ENCODE measurements at places on chromosomes 7 and 10. TPM values are rescaled to one million over a fixed set of nuclear protein-coding genes. Genes with fewer than 3 reads are reported as not detected.

CCDC71L gene
- total RNA-seq: 13.9 TPM

CYP2E1 gene
- 2.8 TPM for total RNA-seq

MYH16 gene
- not detected for total RNA-seq

DNA sequence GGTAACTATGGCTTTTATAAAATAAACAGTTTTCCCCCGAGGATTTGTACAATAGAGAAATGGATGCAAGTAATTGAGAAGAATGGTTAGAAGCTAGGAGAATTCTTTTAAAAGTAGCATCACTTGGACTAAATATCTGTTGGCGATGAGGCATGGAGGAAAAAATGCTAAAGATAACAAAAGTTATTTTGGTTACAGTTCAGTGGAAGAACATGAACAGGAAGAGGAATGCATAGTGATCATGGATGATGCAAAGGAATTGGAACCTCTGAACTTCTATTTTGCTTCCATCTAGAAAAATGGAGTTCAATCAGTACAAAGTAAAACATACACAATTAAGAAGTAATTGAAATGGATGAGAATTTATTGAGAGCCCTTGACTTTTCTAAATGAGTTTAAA lies 32.9 kb downstream of the ENTPD1 start:
- DNase-seq: no peak
- peaks cover 35% of the 10 kb centered on the region for H3K4me1 ChIP-seq
- no peak overlapping the region for H3K4me3 ChIP-seq

DNA sequence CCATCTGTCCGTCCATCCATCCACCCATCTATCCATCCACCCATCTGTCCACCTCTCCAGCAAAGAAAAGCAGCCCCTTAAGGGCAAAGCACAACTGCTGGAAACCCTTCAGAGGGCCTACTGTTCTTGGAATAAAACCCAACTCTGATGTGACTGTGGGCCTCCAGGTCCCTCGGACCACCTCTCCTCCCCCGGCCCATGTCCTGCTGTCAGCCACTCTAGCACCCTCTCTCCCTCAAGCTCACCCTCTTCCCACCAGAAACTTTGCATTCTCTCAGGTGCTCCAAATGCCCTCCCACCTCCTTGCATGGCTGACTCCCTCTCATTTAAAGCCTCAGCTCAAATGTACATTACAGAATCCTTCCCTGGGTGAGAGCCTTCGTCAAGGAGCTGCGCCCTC lies 110.3 kb downstream of the ARHGAP22 start:
- no peaks in the 10 kb centered on the region for H3K27me3 ChIP-seq
- no peak overlapping the region for H3K4me3 ChIP-seq
- H3K4me1 ChIP-seq: no peaks in the 10 kb centered on the region
- H3K27ac ChIP-seq: no peak overlapping the region
- no peak for DNase-seq
- H3K36me3 ChIP-seq: no peaks in the 10 kb centered on the region
